ENCODE measurements at places on chromosomes 16 and 17.
A peak's percentile ranks its signal among the peaks of the same experiment; 100 is the strongest.

DNA sequence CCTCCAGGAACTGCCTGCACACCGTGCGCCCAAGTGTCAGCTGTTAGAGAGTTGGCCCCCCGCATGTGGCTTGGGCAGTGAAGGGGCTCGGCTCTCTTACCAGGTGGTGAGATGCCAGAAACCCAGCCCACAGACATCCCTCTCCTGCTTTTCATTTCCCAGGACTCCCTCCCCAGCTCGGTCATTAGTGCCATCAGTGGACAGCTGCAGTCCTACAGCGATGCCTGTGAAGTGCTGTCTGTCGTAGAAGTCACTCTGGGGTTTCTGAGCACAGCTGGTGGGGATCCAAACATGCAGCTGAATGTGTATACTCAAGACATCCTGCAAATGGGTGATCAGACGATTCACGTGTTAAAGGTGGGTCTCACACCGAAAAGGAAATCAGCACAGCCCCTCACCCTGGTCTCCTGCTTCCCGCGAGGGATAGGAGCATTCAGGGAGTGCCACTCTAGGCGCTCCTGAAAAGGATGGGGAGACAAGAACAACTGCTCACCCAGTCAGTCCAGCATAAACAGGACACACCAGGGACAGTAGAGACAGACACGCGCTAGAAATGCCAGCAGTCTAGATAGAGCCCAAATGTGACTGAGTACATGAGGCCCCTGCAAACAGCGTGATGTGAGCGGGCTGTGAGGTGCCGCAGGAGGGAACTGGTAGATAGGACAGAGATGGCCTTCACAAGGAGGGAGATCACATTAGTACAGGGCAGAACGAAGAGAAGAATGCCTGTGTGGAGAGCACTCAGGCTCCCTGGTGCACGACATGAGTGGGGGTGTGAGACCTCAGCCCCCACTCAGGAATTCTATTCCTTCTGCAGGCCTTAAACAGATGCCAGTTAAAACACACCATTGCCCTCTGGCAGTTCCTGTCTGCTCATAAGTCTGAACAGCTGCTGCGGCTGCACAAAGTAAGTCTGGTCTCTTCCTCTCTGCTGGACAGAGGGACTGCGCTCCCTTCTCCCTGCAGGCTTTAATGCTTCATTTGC is 25.7 kb upstream of the ENDOV start:
- no peak for DNase-seq

GRCh38 chr17:18246880-18247612 is 11.5 kb downstream of the FLII start:
- DNase-seq, result peak; percentile 97

GRCh38 chr16:67779256-67780014 is 26.9 kb downstream of the RANBP10 start:
- no peak for DNase-seq

- DNase-seq, result no peak
Observed at GRCh38 chr16:27954191-27954590, 109.3 kb downstream of the GSG1L start.
